Thymus (tissue), 14 donors: ENCODE measurements at places on chromosomes 6 and 20. TPM values are rescaled to one million over a fixed set of nuclear protein-coding genes. Genes with fewer than 3 reads are reported as not detected.

Gene PTK7
- total RNA-seq: 48.1 TPM

Gene NFS1
- total RNA-seq: 13.2 TPM

Gene SLC32A1
- total RNA-seq: not detected

Gene WFDC2
- 5.6 TPM for total RNA-seq

Gene OR2J3
- not detected for total RNA-seq

Gene FKBP1C
- total RNA-seq: 0.38 TPM

Gene SRC
- total RNA-seq: 4.4 TPM

Gene CFAP61
- 0.24 TPM for total RNA-seq

Gene ARFGAP1
- 36.3 TPM for total RNA-seq

Gene TNFRSF21
- total RNA-seq: 10.7 TPM

Gene GPR6
- not detected for total RNA-seq

Gene TSBP1
- not detected for total RNA-seq

Gene GSTA1
- total RNA-seq: 0.66 TPM

Gene MMP24
- total RNA-seq: 0.05 TPM

Gene PEX3
- total RNA-seq: 21.5 TPM

Gene SIRPB1
- 0.90 TPM for total RNA-seq

Gene ERVFRD-1
- 0.14 TPM for total RNA-seq

Gene NMBR
- not detected for total RNA-seq

Gene COL20A1
- total RNA-seq: 0.05 TPM
